ENCODE measurements at places on chromosomes 2 and 18. TPM values are rescaled to one million over a fixed set of nuclear protein-coding genes. Genes with fewer than 3 reads are reported as not detected.

GRCh38 chr18:51897884-51898283, 442.1 kb upstream of the DCC start:
- no peak for DNase-seq

- no peak for DNase-seq
These were observed 324.0 kb upstream of the UBE2E3 start for GRCh38 chr2:180656455-180656847.

DNA sequence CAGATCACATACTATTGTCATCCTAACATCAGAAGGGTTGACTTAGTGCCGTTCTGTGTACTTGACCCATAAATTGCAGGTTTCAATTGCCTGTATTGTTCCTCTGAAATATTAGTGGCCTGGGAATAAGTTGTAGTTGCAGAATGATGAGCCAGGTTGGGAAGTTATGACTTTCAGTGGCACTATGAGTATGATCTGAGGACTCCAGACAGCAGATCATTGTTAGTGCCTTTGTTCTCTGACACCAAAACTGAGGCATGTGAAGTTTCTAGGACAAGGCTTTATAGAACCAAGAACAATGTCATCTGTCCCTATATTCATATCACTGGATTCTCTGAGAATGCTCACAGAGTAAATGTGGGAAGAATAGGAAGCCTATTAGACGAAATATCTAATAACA, 403.7 kb downstream of the STK39 start:
- DNase-seq = no peak

- DNase-seq = no peak
These were observed 29.9 kb upstream of the OTOS start for GRCh38 chr2:240170354-240170735.

GRCh38 chr18:31657823-31658669, 26.3 kb downstream of the B4GALT6 start:
- peak; percentile 26 for DNase-seq

- peak; percentile 60 for DNase-seq
These were observed 54.5 kb downstream of the ZDBF2 start for GRCh38 chr2:206328974-206329373.

GRCh38 chr2:45241061-45241561, 231.9 kb upstream of the SIX2 start:
- no peak for DNase-seq

DNA sequence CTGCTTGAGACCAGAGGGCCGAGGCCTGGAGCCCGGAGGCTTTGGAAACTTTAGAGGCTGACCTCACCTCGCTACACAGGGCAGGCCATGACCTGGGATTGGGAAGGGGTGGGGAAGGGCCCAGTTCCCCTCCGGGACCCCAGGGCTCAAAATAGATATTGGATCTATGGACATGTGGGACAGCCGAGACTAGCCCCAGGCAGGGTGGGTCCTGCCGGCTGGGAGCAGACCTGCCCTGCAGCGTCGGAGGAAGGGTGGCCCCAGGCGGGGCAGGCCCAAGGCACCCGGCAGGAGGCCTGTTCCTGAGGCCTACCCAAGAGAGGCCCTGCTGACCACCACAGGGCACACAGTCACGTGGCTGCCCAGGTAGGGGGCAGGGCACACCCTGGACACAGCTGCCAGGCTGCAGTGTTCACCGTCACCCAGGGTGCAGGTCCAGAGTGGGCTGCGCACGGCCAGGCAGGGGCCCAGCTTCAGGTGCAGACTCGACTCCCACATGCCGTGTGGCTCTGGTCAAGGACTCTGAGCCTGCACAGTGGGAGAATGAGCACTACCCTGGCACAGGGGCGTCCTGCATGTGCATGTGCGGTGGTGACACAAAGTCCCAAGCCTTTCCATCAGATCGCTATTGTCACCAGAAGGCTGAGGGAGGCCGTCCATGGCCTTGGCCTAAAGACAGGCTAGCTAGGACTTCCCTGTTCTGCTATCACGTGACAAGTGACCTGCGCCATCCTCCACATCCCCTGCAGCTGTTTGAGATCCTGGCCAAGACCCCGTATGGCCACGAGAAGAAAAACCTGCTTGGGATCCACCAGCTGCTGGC, 13.2 kb downstream of the ANO7 start:
- DNase-seq = no peak

- no peak for DNase-seq
These were observed 87.3 kb upstream of the TLK1 start for GRCh38 chr2:171247741-171248662.

DNA sequence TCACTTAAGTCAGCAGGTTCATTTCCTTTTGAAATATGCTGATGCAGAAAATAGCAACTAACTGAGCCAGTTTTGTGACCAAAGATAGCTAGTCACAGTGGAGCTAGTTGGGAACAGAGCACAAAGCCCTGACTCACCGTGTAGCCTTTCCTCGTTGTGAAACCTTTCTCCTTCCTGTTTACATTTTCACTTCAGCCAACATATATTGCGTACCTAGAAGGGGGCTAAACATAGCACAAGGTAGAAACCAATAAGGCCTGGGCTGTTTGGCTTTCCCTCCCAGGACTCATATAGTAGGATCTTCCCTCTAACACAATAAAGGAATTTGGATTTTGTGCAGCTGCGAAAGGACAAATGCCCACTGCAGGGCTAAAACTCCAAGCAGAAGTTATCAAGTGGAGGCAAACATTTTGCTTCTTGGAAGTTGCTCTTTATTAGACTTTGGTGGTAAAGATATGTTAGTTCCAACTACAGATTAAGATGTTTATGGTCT, 24.5 kb upstream of the LPIN2 start:
- peak; percentile 43 for DNase-seq

GRCh38 chr18:35055726-35056125, 14.5 kb downstream of the MAPRE2 start:
- DNase-seq = no peak

DNA sequence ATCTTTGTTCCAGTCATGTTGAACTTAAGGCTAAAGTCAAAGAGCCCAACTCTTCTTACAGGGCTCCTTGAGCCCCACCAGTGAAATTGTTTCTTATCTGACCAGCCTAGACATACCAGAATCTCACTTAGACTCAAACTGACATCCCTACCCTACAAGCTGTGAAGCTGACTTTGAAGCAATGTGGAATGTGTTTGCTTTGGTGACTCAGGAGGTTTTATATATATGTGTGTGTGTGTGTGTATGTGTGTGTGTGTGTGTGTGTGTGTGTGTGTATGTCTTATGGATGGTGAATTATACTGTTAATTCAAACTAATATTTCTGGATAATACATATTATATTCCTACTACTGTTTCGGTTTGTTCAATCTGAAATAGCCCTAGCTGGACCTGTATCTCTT, 67.3 kb downstream of the CAMKMT start:
- no peak for DNase-seq

GRCh38 chr2:6254441-6254840, 562.3 kb downstream of the SOX11 start:
- peak; percentile 64 for DNase-seq

DNA sequence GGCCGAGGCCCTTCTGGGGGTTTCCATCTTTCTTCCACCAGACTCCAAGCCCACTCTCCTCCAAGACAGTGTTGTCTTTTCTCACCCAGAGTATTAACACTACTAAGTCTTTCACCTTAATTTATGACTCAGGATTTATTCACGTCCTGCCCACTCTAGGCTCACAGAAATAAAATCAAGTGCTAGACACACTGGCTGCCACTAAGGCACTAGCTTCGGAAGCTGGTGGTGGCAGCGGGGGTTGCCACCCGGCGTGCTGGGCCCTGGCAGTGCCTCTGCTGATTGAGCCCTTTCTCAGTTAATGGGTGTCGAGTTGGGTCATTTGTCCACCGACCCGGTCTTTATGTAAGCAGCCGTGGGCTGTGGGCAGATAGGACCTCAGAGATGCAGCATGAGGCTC, 93.6 kb upstream of the FZD5 start:
- DNase-seq = no peak

GRCh38 chr2:150572961-150573395, 85.5 kb upstream of the RND3 start:
- no peak for DNase-seq

GRCh38 chr2:225472161-225472560, 72.7 kb downstream of the NYAP2 start:
- DNase-seq = no peak

DNA sequence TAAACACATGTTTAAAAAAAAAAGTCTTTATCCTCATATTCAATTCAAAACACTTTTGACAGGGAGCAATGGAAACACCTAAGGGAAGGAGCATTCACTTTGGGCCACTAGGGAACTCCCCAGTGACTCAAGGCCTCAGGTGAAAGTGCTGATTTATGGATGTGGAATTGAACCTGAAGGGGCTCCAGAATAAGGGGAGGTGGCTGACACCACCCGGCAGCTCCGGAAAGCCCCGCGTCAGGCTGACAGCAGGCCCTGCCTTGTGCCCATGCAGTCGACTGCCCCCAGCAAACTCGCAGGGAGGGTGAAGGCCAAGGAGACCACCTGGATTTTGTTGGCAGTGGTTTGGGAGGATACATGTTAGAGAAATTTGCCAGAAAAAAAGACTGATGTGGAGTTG, 275.3 kb upstream of the NCKAP5 start:
- DNase-seq = no peak

DNA sequence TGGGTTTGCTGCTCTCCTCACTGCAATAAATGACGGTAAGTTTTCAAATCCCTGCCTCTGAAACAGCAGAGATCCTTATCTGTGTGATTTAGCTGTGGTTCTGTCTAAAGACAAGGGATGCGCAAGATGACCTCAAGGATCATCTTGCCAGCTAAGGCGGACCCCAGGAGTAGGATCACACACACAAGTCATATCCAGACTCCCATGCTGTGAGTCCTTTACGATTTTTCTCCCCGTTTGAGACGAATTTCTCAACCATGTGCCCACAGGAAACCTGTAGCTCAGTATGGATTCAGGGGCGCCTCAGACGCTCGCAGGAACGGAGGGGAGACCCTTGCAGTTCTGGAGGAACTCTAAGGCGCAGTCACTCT, 11.1 kb upstream of the DCTN1 start:
- DNase-seq = peak; percentile 58

DNA sequence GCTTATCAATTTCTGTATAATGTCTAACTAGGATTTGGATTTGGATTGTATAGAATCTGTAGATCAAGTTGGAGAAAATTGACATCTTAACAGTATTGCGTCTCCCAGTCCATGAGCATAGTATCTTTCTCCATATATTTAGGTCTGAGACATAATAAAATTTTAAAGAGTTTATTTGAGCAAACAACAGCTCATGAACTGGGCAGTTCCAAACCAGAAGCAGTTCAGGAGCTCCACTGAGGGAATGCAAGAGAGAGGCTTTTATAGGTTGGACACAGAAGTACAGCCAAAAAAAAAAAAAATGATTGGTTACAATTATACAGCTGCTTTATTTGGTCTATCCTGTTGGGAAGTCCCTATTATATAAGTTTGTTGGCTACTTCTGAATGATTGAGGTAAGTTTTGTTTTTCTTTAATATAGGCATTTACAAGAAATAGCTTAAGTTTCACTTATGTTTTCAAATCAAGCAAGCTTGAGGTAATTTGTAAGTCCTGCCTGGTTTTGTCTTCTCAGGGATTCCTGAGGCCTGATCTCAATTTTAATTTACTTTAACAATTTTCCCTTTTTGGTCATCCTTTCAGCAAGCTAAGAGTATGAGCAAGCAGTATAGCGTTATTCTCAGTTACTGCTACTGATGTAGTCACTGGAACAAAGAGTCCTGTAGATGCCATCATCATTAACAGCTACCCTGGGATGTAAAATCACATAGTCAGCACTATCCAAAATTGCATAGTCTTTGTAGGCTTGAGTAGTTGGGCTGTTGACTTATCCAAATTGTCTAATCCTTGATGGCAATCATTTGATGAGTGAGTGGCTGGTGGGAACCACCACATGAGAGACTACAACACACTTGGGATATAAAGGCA, 27.5 kb upstream of the RUFY4 start:
- no peak for DNase-seq

- DNase-seq = peak; percentile 30
These were observed 27.9 kb downstream of the RIF1 start for GRCh38 chr2:151437630-151438029.

- DNase-seq = no peak
These were observed 82.7 kb downstream of the FAM168B start for GRCh38 chr2:131010566-131010965.

GRCh38 chr2:70047451-70047850, 39.8 kb upstream of the PCBP1 start:
- peak; percentile 32 for DNase-seq

DNA sequence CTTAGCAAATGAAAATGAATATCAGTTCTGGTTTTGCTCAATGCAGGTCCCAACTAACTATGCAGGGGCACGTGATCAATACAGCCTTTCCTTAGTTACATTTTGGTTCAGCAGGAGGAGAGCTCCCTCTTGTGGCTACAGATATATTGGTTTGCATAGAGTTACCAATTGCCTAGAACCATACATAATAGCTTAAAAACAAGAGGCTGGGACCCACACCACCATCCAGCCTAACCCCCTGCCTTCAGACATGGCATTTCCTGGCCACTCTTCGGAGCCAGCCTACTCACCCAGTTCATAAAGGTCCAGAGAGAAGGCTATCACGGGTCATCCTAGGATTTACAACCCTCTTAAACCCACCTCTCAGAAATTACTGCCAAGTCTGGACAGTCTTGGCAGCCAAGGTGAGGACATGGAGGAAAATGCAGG, 10.5 kb downstream of the CCDC93 start:
- peak; percentile 81 for DNase-seq

DNA sequence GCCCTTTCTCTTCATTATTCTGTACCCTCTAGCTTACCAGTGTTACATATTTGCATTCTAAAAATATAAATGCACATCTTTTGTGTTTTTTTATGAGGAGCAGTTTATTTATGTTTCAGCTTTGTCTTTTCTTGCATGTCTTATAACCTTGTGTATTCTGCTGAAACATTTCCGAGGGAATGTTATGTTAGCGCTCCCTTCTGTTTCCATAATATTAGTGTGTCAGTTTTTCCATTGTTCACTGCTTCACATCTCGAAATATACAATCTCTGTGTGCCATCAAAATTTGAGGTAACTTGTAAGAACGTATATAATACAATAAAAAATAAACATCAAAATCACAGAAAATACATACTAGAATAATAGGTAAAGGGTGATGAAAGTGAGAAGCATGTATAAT, 153.3 kb downstream of the PKP4 start:
- peak; percentile 40 for DNase-seq

- no peak for DNase-seq
These were observed 9.2 kb downstream of the ONECUT2 start for GRCh38 chr18:57444301-57444759.

- DNase-seq = peak; percentile 23
These were observed 21.8 kb upstream of the RPIA start for GRCh38 chr2:88669482-88670214.

Gene ADRA2B
- 3.5 TPM for polyA plus RNA-seq

Gene CAB39
- 57.9 TPM for polyA plus RNA-seq

Gene ZNF142
- 17.8 TPM for polyA plus RNA-seq

Gene STPG4
- polyA plus RNA-seq = not detected

Gene SNRNP27
- polyA plus RNA-seq = 72.7 TPM

Gene ANKAR
- 4.3 TPM for polyA plus RNA-seq

Gene KRTCAP3
- polyA plus RNA-seq = 3.6 TPM

Gene SERPINB12
- 0.34 TPM for polyA plus RNA-seq

Gene FNDC4
- polyA plus RNA-seq = 8.7 TPM

Gene RABL2A
- polyA plus RNA-seq = 17.9 TPM

Gene ELOA2
- polyA plus RNA-seq = not detected

Gene XRCC5
- polyA plus RNA-seq = 177 TPM

Gene TCF23
- polyA plus RNA-seq = 0.31 TPM

Gene CAPN14
- not detected for polyA plus RNA-seq

Gene SAG
- polyA plus RNA-seq = 0.11 TPM

Gene CFLAR
- polyA plus RNA-seq = 27.4 TPM

Gene OXER1
- polyA plus RNA-seq = 5.8 TPM

Gene CDK5R2
- polyA plus RNA-seq = 0.07 TPM
